ENCODE measurements at places on chromosomes 12 and 14.

DNA sequence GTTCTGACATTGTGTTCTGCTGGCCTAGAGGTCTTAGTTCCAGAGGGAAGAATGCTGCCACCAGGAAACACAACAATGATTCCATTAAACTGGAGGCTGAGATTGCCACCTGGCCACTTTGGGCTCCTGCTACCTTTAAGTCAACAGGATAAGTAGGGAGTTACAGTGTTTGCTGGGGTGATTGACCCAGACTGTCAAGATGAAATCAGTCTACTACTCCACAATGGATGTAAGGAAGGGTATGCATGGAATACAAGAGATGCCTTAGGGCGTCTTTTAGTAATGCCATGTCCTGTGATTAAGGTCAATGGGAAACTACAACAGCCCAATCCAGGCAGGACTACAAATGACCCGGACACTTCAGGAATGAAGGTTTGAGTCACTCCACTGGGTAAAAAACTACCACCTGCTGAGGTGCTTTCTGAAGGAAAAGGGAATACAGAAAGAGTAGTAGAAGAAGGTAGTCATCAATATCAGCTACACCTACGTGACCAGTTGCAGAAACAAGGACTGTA is 852.6 kb downstream of the LRFN5 start:
- DNase-seq, result no peak

DNA sequence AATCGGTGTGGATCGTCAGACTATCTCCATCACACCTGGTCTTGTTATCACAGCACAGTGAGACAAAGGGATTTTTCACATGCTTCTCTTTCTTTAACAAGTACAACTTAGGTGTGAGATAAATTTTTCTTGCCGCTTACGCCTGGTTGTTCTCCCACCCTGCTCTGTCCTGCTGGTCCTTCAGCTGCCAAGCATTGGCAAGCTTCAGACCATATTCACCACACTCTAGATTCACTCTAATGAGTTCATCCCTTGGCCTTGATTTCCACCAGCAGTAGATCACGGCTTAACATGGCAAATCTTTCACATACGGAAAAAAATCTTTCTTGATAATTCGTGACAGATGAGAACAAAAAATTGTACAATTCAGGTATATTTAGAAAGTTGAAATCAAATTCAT is 33.5 kb downstream of the RHOJ start:
- DNase-seq, result no peak

DNA sequence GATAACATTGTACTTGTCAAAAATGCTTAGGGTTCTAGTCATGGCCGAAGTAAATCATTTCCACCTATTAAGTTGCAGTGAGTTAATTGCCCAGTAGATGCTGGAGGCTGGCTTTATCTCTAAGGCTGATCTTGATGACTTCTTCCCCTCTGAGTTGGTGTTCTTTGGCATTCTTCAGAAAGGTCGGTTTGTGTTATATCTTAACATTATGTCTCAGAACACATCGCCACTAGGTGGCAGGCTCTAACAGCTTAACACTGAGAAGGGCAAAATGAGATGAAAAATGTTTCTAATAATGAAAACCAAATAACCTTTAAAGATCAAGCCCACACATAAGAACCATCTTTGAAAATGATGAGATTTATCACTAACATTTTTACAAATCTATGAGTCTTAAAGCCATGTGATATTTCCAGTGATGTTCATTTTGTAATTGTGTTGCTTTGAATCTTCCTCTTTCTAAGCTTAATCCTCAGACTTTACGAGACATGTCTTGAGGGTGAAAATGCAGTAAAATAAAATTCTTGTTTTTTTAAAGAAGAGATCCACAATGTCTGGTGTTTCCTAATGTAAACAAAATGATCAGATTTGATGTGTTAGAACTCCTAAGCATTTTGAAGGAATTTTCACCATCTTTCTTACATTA is 28.6 kb downstream of the SUDS3 start:
- DNase-seq, result peak; percentile 67

DNA sequence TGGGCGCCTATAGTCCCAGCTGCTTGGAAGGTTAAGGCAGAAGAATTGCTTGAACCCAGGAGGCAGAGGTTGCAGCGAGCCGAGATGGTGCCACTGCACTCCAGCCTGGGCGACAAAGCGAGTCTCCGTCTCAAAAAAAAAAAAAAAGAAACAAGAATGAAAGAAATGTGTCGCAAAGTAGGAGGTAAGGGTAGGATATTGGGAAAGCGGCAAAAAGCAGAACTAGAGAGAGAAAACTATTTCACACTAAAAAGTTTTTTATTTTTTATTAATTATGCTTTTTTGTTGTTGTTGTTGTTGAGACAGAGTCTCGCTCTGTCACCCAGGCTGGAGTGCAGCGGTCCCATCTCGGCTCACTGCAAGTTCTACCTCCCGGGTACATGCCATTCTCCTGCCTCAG is 17.7 kb downstream of the SBNO1 start:
- DNase-seq, result no peak

DNA sequence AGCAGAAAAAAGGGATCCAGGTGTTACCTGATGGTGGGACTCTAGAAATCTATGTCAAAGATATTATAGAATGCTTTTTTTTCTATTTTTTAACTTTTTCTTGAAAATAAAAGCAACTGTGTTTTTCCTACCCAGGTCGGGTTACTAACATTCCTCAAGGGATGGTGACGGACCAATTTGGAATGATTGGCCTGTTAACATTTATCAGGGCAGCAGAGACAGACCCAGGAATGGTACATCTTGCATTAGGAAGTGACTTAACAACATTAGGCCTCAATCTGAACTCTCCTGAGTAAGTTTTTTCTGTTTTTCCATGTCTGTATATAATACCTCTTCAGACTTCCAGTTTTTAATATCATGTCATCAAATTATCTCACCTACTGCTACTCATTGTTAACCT is 27.6 kb upstream of the KCNMB4 start:
- DNase-seq, result no peak

- DNase-seq, result no peak
Observed at GRCh38 chr12:87405918-87406317, 623.3 kb downstream of the C12orf50 start.

GRCh38 chr12:28014196-28014595 is 41.7 kb upstream of the PTHLH start:
- no peak for DNase-seq

DNA sequence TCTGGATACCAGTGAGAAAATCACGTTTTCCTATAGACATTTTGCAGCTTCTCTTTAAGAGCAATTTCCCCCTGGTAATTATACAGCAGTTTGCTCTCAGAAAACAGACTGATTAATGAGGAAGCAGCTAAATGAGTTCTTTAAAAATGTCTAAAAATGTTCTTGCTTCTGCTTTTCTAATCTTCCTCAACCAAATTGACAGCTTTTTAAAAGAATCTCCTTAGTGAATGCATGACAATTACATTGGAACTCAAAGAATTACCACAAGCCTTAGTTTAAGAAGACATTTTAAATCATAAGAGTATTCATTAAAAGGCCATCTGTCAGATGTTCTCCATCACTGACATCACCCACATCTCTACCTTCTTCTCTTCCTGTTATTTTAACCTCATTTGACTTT is 135.8 kb upstream of the PLXNC1 start:
- DNase-seq, result no peak

DNA sequence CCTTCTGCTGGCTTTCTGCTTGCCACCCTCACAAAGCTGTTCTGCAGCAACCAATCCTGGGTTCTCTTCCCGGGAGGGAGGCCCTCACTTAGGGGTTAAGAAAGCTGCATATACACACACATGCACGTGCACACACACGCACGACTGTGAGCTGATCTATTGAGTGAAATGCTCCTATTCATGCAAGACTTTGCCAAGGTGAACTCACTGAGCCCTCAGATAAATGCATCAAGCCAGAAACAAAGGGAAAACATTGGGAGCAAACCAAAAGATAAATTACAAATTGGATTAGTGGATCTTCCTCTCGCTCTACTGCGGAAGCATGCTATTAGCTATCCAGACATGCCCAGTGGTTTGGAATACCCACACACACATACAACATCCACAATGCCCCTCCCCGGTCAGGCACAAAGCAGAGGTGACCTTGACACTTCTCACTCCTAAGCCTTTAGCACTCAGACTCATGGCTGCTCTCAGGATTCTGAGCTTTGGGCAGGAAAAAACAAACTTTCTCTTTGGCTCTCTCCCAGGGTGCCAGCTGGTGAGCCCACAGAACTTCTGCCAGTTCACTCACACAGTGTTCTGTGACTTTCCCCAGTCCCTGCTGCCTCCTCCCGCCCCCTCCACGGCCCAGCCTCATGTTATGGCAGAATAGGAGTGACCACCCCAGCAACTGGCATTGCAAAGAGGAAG is 320.0 kb downstream of the DPF3 start:
- no peak for DNase-seq

DNA sequence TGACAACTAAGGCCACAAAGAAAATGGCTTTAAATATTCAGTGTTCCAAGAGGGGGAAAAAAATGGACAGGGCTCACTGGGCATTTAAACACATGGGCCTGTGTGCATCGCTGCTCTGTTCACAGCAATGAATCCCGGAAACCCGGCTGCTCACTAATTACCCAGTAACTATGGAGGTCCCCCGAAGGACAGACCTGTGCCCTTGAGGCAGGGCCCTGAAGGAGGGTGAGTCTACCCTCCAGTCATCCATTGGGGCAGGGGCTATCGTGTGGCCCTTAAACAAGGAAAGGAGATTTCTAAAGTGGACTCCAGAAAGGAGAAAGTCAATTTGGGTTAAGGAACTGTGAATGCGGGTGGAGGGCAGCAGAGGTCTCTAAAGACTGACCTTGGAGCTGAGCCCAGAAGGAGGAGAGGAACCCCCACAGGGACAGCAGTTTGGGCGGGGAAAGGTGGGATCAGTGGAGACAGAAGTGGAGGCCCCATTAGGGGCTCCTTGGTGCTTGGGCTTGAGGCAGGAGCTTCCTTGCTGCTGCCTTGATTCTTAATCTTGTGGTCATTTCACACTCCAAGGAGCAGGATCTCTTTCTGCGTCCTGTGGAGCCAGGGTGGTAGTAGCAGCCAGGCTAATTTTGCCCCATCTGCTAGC is 1.4 kb upstream of the CLMN start:
- no peak for DNase-seq

DNA sequence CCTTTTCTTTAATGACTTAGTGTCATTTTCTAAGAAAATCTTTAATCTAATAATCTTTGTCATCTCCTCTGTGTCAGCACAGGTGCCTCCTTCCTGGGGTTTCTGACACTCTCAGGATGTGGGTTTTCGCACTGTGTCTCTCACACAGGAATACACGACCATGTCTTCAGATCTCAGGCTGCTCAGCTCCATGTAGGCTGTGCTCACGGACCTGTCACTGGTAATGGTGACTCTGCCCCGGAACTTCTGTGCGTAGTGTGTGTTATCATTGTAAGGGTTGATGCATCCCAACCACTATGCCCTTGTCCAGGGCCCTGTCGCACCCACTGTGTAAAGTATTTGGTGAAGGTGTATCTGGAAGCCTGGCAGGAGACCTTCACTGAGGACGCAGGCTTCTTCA is 647.8 kb downstream of the TMEM121 start:
- no peak for DNase-seq

- no peak for DNase-seq
Observed at GRCh38 chr14:76236172-76237130, 84.7 kb downstream of the GPATCH2L start.

GRCh38 chr14:102487204-102487577 is 22.4 kb downstream of the ANKRD9 start:
- DNase-seq, result no peak

DNA sequence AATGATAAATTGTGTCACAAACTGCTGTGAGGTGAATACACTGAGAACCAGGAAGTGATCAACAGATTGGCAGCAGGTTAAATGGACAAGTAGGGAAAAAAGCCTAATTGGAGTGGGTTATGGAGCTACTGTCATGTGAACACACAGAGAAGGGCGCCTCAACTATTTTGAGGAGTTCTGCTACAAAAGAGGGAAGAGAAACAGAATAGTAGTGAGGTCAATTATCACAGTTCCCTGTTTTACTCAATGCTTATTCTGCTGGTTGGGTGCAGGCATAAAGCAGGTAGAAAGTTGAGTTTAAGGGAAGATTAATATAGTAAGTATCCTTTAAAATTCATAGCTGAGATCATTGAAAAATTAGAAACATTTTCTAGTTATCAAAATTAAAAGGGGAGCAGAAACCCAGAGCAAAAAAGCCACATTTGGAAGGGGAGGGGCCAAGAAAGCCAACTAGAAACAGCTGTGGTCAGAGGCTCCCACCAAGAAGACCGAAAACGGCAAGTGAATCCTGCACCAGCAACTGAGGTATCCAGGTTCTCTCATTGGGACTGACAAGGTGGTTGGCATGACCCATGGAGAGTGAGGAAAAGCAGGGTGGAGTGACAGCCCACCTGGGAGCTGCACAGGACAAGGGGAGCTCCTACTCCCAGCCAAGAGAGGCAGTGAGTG is 105.7 kb downstream of the ZC3H14 start:
- peak; percentile 61 for DNase-seq

DNA sequence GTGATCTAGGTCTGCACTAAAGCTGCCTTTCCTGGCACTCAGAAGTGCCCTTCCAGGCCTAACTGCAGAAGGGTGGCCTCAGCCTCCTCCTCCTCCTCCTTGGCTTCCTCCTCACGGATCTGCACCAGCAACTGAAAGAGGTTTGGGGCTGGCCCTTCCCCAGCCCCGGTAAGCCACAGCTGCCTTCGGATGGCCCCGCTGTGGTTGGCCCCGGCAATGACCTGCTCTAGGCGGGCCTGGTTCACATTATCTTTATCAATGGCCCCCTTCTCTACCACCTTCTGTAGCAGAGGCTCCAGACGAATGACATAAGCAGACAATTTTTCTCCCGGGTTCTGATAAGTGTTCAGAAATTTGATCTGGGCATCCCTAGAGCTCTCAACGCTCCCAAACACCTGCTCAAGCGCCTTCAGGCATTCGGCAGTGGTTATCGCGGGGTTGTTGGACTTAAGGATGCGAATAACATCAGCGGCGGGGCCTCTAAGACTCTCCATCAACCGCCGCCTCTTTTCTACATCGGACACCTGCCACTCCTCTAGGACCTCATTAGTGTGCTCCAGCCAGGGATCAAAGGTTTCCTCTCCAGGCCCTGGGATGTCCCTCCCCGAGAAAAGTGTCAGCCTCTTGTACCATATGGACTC is 1.5 kb downstream of the PNMA1 start:
- DNase-seq, result peak; percentile 36

DNA sequence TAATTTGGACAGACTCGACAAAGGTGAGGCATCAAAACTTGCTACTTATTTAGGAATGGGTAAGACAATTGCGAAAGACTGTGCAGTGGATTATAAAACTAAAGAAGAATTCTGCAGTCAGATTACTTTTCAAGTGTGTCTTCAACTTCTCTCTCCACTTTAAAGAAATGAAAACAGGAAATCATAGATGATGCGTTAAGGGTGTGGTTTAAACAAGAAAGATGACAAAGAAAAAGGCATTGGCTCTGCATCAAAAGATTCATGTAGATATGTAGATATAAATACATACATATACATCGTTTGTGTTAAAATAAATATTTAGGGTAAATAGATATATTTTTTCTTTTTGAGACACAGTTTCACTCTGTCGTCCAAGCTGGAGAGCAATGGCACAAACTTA is 74.6 kb upstream of the PARP11 start:
- DNase-seq, result no peak

Measured in pons (tissue), 1 donor.